ENCODE measurements at places on chromosomes 6 and 20.

DNA sequence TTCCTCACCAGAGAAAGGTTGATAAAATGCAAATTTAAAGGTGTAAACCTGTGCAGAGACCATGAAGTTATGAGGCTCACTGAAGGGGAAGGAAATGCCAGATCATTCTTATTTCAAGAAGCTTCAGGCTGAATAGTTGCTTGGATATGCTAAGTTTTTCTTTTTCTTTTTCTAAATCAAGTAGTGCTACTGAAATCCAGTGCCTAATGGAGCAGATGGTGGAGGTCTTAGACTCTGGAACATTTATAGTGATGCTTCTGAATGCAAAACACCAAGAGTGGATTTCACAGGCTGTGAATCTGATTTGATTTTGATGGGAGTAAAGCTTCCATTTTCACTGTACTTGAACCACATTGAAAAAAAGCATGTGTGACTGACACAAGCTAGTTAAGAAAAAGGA lies 151.2 kb upstream of the BEND3 start:
- DNase-seq = no peak

DNA sequence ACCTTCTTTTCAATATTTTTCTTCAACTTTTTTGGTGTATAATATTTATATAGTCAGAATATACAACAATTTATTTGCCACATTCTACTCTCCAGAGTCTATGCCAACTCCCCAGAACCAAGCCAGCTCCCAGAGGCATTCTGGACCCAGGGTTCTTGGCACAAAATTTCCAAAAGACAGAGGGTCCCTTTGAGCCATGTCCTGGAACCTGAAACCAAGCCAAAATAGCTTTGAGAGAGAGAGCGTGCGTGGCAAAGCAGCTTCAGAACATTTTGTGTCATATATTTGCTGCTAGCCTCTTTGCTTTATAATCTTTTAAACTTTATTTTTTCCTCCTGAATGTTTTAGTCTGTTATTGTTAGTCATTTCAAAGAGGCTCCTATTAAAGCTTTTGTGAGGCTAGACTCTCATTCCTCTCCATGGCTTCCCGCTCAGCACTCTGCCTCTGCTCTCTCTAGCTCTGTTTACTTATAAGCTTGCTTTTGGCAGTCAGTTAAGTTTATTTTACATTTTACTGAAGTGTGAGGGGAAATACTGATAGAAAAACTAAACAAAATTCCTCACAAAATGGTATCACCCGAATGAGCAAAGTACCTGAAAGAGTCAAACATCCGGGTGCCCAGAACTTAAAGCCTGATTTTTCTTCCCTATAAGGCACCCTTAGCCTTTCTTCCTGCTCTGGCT lies 605.1 kb upstream of the ID4 start:
- no peak for DNase-seq

DNA sequence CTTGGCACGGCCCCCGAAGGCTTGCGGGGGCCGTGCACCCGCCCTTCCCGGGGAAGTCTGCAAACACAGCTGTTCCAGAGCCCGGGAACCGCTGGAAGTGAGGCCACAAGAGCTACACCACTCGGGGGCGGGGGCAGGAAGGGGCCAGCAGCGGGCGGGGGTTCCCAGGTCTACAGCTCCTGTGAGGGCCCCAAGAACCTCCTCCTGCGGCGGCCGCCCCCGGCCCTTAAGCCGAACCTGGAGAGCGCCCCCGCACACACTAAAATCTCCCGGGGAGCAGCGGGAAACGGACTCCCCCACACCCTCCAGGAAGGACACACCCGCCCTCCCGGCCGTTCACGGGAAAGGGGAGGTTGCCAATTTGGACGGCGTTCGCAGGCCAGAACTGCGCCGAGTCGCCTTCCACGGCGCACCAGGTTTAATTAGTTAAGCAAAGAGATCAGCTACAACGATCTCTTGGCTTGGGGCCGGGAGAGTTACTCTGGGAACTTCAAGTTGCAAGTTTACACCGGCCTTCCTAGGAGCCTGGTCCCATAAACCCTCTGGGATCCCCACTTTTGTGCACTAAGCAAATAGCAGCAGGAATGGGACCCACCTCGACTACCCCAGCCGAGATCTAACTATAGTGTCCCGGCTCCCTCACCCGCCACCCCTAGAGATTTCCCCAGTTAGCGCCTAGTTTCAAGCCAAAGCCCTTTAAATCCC lies 1.7 kb downstream of the JAG1 start:
- no peak for DNase-seq

GRCh38 chr6:14306151-14306906 lies 188.8 kb downstream of the CD83 start:
- DNase-seq = no peak

DNA sequence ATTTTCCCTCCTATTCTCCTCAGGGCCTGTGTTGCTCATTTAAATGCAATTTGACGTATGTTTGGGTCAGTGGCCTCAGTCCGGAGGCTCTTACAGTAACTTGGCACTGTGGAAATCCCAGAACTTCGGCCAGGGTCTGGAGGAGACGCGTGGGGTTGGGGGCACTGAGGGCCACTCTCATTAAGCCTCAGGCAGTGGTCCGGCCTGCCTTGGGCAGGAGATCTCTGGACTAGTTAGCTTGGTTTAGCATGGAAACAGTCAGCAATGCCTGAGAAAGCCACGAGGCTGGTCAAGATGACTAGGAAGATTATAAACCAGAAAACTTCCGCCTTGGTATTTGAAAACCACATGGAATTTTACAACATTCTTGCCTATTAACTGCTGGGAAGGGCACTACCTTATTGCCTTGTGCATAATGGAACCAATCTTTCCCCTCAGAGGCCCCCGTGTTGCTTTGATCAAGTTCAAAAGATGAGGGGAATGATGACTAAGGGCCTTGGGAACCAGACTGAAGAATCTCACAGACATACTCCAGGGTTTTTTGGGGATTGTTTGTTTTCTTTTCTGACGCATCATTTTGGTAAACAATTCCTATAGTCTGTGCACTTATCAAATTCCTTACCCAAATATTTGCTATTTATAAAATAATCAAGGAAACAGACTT lies 206.0 kb upstream of the PREP start:
- DNase-seq = no peak
